Occipital lobe (tissue), 3 donors: ENCODE measurements at places on chromosomes 13 and 19. TPM values are rescaled to one million over a fixed set of nuclear protein-coding genes. Genes with fewer than 3 reads are reported as not detected.

GRCh38 chr19:55549500-55550320, 4.4 kb upstream of the SBK3 start:
- no peak for DNase-seq

- DNase-seq, result no peak
Measured at GRCh38 chr13:21106089-21106488, 44.7 kb upstream of the LATS2 start.

- no peak for DNase-seq
Measured at GRCh38 chr13:111043575-111043982, 71.5 kb upstream of the ARHGEF7 start.

GRCh38 chr19:51368366-51369282, at the start of gene CLDND2:
Gene CLDND2 (minus strand): TSS chr19:51369003. CDS start chr19:51368577, 426 bp downstream.
- no peak for DNase-seq

DNA sequence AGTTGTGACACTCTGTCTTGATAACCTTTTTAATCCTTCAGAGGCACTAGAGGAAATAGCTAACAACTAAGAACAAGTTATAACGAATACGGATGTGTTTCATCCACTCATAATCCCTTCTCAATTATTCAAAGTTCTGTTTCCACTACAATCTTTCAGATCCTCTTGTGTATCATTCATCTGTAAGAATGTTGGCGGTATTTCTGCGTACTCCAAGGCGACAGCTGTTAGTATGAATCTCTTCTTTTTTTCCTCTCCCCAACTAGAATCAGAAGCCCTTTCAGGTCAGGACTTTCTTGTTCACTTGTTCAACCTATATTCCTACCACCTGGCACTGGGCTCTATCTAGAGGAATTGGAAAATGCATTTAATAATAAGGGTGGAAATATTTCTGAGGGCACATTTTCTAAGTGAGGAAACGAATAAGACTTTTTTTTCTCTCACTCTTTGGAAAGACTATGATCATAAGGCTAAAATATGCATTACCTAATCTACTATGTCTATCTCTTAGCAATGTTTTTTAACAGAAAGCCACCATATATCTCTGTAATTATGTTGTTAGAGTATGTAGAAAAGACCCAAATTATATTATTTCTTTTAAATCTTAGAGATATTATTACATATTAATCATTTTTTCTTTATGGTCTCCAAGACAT, 492.9 kb downstream of the PCDH20 start:
- DNase-seq, result no peak

Gene SULT2B1
- total RNA-seq, result not detected

- no peak for DNase-seq
Measured at GRCh38 chr19:291006-291521, at the start of gene PLPP2. Gene PLPP2 (minus strand): TSS chr19:291403. CDS start chr19:291336, 67 bp downstream.
